Activated gamma-delta T cell (primary cell): ENCODE measurements at places on chromosomes 7 and 10.

GRCh38 chr7:195010-195829 lies 2.8 kb downstream of the FAM20C start:
- DNase-seq, result no peak

DNA sequence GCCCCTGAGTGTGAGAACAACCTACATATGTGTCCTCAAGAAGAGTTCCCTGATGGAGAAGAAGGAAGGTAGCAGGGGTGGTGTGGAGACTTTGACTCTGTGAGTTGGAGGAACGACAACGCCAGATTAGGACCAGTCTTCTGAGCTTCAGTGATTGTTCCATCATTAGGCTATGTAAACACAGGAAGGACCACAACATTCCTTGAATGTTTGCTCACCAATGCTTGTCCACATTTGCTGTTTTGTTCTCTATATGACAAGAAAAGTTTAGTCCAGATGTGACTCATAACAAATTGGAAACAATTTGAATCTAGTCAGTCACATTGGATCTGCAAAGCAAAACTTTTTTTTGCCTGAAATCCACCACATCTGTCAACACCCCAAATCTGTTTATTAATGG lies 62.7 kb downstream of the ENTPD1 start:
- DNase-seq, result no peak

DNA sequence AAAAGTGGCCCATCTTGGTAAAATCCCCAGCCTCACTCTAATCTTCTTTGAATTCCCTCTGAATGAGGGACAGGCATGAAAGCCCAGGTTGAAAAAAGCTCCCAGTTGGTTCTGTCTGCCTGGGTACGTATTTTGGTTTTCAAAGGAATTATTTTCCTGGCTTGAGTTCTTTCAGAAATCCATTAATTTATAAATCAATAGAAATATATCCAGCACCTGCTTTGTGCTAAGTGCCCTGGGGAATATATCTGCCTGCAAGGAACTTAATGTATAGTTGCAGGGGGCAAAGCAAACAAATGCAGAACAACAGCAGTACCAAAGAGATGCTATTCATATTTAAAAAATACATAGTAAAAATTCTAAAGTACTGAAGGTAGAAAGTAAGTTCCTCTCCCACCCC lies 362.7 kb downstream of the REEP3 start:
- no peak for DNase-seq

DNA sequence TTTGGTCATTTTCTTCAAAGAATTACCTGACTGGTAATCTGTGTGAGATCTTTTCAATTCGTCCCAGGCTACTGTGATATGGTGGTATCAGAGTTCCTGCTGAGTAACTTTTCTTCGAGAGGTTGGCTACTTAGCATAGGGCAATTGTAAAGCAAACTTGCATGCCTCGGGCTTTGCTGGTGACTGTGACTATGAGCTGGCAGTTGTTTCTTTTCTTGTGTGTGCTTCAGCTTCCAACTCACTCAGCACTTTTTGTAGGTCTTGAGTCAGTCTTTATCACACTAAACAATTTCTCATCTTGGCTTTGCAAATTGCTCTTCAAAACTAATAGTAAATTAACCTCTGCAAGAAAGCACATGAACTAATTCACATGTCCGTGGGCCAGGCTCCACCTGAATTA lies 44.3 kb downstream of the PRR15 start:
- no peak for DNase-seq

GRCh38 chr10:87927091-87927490 lies 63.7 kb downstream of the PTEN start:
- DNase-seq, result no peak

- no peak for DNase-seq
Observed at GRCh38 chr7:20561908-20562307, 53.6 kb upstream of the ABCB5 start.

DNA sequence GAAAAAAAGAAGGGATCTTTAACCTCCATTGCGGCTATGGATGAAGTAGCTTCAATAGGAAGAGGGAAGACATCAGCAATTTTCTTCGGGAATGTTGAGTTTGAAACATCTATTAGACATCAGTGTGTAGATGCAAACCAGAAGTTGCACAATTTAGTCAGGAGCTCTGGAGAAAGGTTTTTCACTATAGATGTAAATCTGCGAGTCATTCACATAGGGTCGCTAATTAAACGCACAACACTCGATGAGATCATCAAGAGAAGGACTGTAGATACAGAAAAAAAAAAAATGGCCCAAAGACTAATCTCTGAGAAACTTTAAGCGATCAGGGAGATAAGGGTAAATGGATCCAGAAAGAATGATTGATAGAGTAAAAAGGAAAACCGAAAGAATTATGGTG lies 61.7 kb upstream of the TES start:
- DNase-seq, result no peak

- no peak for DNase-seq
Observed at GRCh38 chr10:68075550-68076004, 494 bp upstream of the HERC4 start.

GRCh38 chr10:43573250-43574000 lies 991 bp downstream of the ZNF239 start:
- DNase-seq, result no peak

GRCh38 chr7:117951285-117951684 lies 78.0 kb upstream of the CTTNBP2 start:
- DNase-seq, result no peak

DNA sequence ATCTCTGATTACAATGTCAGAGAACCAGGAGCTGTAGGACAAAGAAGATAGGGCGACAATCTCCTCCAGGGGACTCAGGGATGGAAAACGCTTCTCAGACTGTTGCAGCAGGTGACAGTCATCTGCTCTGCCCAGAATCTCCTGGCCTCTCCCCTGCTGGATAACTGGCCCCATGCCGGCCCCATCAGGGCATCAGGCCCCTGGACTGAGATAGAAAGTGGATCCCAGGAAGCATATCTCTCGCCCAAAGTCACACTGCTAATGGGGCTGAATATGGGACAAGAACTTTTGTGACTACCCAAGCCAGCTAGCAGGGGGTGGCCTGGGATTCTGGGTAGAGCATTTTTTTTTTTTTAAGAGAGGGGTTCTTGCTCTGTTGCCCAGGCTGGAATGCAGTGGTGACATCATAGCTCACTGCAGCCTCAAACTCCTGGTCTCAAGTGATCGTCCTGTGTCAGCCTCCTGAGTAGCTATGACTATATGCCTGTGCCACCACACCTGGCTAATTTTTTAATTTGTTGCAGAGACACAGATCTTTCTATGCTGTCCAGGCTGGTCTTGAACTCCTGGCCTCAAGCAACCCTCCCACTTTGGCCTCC lies 20.5 kb upstream of the MLXIPL start:
- no peak for DNase-seq

- no peak for DNase-seq
Observed at GRCh38 chr10:62860946-62861345, 44.8 kb upstream of the EGR2 start.

- DNase-seq, result no peak
Observed at GRCh38 chr10:118370499-118370898, 28.4 kb upstream of the FAM204A start.

DNA sequence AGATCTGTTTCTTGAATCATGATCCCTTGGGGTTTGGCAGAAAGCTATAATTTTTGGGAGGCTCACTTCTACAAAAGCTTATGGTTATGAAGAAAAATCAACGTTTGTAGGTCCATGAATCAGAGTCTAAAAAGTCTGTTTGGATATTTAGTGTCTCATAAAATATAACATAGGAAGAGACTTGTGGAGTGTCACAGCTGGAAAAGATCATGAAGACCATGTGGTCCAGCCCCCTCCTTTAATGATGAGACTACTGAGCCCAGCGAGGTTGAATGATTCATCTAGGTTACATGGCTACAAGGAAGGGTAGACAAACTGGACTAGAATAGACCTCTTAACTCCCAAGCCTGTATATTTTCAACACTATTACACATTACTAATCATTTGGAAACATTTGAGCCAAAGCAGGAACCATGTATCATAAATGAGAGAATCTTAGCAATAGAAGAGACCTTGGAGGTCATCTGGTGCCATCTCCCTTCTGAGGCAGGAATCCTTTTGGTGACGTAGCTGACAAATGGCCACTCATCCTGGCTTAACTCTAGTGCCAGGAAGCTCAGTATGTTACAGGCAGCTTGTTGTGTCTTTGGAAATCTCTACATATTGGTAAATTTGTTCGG lies 152.5 kb downstream of the CREB5 start:
- no peak for DNase-seq

GRCh38 chr7:128708824-128709223 lies 30.3 kb upstream of the CALU start:
- DNase-seq, result no peak

DNA sequence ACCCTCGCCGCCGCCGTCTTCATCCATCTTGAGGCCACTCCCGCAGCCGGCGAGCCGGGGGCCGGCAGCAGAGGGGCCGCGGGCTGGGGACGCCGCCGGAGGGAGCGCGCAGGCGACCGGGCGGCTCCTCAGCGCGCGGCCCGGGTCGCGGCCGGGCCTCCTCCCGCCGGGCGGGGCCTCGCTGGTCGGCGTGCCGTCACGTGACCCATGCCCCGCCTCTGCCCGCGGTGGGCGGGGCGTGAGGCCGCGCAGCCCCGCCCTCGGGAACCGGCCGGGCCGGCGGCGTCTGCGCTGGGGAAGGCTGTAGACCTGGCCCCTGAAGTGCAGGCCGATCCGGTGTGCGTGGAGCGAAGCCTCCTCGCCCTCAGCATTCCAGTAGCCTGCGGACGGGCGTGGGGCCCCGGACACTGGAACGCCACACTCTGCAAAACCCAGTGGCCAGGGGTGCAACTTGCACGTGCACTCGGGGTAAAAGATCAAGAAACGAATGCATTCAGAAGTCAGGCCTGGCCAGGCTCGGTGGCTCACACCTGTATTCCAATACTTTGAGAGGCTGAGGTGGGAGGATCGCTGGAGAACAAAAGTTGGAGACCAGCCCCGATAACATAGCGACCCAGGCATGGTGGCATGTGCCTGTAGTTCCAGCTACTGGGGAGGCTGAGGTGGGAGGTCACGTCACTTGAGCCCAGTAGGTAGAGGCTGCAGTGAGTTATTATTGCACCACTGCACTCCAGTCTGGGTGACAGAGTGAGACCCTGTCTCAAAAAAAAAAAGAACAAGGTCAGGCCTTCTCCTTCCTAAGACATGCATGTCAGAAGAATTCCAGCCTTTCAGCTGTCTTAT lies at the start of gene CYTH3:
Gene CYTH3, minus strand, starts transcription at position 144 of the 843 bp plus-strand sequence. Its CDS starts 117 bp downstream, at position 27.
- DNase-seq, result peak; percentile 65

DNA sequence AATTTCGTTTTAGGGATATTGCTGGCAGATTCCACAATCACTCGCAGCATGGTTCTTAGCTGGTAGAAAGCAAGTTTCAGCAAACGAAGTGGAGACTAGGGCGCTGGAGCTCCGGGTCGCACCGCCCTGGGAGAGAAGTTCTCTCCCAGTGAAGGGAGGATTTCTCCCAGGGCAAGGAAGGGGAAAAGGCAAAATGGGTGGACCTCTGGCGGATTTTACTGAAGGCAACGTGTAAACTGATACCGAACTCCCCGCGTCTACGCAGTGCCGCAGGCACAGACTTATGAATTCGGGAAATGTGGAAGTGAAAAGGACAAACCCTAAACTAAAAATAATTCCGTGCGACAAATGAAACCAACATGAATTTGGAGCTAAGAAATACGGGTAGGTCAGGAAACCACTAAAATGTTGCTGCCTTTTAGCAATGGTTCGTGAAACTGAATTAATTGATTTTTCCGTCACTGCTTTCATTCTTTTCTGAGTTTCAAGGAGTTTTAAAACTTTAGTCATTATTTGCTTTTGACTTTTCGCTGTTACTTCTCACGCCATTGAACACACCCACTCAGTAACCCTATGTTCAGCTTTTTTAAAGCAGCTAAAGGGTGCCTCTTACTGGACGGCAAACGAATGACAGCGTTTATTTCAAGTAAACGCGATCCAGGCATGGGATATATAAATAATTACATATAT lies at the start of gene MYOF:
Gene MYOF, minus strand, starts transcription at position 190 of the 690 bp plus-strand sequence. Its CDS starts 140 bp downstream, at position 50.
- no peak for DNase-seq

- DNase-seq, result no peak
Observed at GRCh38 chr7:137656227-137656849, 190.4 kb downstream of the DGKI start.

GRCh38 chr10:52801947-52802346 lies 29.4 kb upstream of the MBL2 start:
- no peak for DNase-seq

DNA sequence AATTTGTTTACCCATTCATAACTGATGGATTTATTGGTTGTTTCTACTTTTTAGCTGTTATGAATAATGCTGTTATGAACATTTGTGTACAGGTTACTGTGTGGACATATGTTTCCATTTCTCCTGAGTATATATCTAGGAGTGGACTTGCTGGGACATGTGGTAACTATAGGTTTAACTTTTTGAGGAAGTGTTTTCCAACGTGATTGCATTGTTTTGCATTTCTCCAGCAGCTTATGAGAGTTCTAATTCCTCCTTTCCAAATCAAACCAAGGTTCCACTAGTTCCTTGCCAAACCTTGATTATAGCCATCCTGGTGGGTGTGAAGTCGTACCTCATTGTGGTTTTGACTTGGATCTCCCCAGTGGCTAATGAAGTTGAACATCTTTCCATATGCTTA lies 2.6 kb upstream of the PRF1 start:
- DNase-seq, result no peak

- no peak for DNase-seq
Observed at GRCh38 chr7:144936314-144936713, 100.5 kb upstream of the TPK1 start.
